Bronchial epithelial cell (primary cell): ENCODE measurements at places on chromosomes 2 and 18.

DNA sequence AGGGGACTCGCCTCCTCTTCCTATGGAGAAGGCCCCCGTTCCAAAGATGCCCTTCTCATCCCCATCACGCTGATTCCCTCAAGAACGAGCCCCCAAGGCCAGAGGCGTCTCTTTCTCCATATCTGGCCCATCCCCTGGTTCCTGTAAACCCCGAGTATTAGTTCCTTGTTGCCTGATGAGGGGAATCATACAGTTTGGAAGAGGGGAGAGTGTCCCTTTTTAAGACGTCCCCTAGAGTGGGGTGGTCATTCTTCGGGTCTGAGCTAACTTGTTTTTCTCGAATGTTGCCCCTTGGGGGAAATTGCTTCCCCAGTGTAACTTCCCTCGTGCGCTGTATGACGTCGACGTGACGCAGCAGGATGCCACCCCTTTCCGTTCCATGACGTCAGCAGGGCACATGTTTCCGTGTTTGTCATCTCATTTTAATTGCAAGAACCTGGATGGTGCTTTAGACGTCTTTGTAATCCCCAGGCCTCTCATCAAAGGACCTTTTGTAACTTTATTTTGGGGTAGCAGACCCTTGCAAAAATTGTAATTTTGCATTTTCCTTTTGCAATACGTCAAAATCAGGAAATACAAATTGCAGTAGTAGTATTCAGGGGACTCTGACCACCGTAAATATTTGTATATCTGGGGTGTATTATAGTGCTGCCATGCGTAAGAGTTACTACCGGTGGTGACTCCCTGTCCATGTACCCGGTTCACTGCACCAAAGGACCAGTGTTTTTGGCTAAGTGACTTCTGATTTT is 569 bp downstream of the BABAM2 start:
- DNase-seq, result peak; percentile 41

DNA sequence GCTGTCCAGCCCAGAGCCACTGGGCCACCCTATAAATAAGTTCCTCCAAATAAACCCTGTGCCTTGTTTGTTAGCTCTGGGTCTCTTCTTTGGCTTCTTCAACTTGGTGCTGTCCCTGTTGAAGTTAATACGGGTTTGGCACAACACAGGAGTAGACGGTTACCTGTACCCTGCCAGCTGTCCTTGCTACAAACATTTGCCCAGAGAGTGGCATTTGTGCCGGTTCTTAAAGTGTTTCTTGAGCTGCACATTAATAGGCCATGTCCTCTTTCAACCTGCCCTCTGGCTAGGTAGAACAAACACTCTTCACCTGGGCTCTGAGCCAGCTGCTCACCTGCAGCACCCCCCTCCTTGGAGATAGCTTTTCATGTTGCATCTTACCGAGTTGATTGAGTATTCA is 139.2 kb downstream of the NEDD4L start:
- DNase-seq, result no peak

- no peak for DNase-seq
Measured at GRCh38 chr2:120516679-120517314, 170.9 kb downstream of the INHBB start.

GRCh38 chr2:202432776-202433175 is 56.6 kb downstream of the BMPR2 start:
- no peak for DNase-seq

DNA sequence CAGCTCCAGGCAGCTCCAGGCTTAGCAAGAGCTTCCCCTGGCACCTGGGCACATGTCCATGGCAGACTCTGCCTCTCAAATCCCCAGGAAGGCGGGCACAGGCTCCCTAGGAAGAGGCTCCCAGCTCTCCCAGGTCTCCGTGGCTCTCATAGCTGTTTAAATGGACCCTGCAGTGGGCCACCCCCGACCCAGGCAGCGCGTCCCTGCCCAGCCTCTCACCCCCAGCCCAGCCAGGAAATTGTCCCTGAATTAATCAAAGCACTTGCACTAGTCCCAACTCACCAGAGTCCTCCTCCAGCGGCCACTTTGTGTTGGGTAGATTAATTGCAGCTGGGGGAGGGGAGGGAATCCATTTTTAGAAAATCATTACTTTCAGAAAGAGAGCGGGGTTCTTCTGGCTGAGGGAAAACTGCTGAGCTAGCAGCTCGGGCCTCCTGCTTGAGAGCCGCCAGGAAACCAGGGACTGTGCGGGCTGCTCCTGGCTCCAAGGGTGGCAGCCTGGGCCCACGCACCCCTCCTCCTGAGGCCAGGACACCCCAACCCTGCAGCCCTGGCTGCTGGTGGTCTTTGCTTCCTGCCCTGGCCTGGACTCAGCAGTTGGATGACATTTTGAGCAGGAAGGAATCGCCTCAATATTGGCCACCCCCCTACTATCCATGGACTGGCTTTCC is 36.0 kb downstream of the SMAD7 start:
- no peak for DNase-seq

DNA sequence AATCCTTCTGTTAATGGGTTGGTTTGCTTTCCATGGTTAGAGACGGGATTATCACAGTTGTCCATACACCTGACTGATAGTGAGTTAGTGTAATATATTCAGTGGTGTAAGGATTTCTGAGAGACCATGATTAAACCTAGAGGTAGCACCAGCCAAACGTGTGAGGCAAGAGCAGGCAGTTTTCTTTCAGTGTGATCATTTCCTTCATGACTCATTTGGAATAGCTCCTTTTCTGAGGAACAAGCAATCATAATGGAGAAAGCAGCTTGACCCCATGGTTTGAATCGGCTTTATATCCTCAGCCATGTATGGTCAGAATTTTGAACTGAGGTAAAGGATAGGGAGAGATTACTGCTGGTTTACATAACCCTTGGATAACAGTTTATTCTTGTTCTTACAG is 2.9 kb downstream of the MXD1 start:
- peak; percentile 93 for DNase-seq

DNA sequence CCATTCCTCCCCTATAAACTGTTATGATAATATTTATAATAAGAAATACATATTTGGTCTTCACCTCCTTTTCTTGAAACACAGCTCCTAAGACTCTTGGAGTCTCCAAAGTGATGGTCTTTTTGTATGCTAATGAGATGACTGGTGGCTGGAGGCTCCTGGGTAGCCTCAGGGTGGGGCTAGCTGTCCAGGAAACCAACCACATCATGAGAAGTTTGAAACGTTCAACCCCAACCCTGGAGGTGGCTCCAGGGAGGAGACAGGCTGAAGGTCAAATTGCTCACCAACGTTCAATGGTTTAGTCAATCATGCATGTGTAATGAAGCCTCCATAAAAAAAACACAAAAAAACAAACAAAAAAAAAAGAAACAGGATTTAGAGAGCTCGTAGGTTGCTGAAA is 298.7 kb upstream of the MGAT5 start:
- no peak for DNase-seq

GRCh38 chr2:208479342-208479741 is 72.8 kb downstream of the PTH2R start:
- no peak for DNase-seq

DNA sequence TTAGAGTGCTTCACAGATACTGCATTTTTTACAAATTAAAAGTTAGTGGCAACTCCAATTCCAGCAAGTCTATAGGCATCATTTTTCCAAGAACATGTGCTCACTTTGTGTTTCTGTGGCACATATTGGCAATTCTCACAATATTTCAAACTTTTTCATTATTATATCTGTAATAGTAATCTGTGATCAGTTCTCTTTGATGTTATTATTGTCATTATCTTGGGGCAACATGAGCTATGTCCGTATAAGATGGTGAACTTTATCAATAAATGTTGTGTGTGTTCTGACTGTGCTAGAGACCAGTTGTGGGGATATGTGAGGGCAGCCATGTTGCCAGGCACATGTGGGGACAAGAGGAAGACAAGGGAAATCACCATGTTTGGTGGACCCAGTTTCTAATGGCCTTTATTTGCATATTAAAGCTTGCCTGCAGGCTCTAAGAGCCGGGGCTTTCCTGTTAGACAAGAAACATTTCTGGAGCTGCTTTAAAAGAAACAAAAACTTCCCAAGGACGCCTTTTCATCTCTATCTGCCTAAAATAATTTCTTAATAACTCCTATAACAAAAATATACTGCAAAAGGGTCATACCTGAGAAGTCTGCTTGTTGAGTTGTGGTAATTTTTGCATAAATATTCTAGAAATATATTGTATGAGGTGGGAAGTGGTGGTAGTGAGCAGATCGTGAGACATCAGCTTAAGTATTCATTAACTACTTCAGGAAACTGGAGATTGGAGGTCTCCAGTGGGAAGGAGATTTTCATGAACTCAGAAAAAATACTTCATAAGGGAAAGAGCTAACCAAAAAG is 37.2 kb downstream of the KYNU start:
- no peak for DNase-seq

- DNase-seq, result peak; percentile 29
Measured at GRCh38 chr18:50866765-50867164, 12.2 kb upstream of the ME2 start.

DNA sequence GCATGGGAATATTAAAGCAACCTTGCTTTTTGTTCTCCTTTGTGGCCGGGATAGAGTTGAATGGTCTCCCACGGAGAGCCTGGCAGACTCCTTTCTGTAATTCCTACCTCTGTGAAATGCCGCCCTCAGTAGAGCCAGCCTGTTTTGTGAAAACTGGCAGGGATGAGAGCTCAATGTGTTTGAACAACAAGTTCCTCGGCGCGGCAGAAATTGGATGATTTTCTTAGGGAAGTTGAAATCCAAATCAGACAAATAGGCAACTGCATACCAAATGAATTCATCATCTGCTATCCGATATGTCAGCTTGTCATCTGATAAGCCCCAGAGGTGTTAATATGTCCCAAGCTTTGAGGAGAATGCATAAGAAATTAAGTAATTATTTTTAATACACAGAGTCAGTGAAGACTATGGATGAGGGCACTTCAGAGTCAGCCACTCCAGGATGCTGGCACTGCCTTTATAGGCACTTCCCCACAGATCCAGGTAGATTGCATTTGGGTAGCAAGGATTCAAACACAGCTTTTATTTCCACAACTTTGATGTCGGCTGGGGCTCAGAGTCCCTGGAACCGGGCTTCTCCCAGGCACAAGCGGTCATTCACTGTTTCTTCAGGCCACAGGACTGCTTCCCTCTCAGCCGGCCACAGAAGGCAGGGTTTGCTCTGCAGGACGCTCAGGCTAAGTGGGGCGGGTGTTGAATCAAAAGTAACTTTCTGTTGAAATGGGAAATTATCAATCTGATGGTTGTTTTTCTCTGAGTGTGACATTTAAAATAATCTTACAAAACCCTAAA is 82.8 kb upstream of the REV1 start:
- peak; percentile 37 for DNase-seq

DNA sequence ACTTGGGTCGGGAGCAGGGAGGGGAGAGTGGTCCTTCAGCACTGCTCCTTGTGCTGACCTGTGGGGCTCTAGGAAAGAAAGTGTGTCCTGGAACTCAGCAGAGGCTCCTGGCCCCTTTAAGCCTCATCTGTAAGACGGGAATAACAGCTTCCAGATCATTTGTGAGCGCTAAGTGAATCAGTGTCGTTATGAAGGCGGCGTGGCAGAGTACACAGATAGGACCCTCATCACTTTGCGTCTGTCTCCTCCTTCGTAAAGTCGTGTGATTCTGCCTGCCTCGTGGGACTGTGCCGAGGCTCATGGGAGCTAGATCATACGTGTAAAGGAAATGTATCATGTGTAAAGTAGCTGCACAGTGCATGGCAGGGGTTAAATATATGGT is 18.6 kb downstream of the COLEC11 start:
- DNase-seq, result no peak

DNA sequence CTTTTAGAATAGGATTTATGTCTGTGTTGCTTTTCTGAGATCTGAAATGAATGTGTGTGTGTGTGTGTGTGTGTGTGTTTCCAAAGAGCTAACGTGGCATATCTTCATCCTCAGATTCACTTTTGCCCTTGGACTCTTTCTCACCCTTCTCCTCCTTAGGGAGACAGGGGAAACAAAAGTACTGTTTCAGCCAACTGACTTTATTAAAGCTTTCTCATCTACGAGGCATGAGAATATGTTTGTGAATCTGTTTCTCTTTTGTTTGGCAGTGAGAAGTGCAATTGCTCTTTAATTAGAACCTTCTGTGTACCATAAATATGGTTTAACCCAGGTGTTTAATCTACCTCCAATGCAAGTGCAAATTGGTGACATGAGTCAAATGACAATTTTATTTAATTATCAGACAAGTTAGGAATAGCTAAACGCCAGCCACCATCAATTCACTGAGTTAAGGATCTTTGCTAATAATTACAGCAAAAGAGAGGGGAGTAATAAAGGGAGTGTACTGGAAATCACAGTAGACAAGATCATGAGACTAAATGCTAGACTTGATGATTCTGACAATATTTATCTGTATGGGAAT is 186.4 kb upstream of the COL3A1 start:
- no peak for DNase-seq
